ENCODE measurements at places on chromosomes 4 and X. TPM values are rescaled to one million over a fixed set of nuclear protein-coding genes. Genes with fewer than 3 reads are reported as not detected.
A peak's percentile ranks its signal among the peaks of the same experiment; 100 is the strongest.

DNA sequence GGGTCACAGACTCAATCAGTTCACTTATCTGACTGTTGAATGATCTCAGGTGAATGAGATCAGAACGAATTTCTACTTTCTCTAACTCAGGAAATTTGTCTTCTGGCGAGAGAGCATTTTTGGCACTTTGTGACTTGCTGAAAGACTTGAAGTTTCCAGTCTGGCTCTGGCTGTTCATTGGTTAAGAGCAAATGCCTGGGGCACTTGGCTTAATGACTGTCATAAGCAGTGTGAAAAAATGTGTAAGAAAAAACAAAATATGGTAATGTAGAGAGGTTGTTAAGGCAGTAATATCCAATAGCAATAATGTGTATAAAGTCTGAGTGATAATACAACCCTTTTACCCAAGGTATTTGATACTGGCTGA lies 71.3 kb upstream of the PGRMC2 start:
- no peak for DNase-seq

Gene FMR1NB
- not detected for total RNA-seq

GRCh38 chr4:162836773-162837172 lies 329.9 kb downstream of the NAF1 start:
- DNase-seq, result no peak

- DNase-seq, result no peak
Measured at GRCh38 chrX:10990976-10991375, 120.2 kb upstream of the HCCS start.

Gene NPNT
- total RNA-seq, result 30.6 TPM

- peak; percentile 6 for DNase-seq
Measured at GRCh38 chr4:46993075-46994006, at the start of gene GABRA4. TSS of gene GABRA4 (minus strand) at chr4:46993581. CDS start at chr4:46993424, 157 bp downstream.

DNA sequence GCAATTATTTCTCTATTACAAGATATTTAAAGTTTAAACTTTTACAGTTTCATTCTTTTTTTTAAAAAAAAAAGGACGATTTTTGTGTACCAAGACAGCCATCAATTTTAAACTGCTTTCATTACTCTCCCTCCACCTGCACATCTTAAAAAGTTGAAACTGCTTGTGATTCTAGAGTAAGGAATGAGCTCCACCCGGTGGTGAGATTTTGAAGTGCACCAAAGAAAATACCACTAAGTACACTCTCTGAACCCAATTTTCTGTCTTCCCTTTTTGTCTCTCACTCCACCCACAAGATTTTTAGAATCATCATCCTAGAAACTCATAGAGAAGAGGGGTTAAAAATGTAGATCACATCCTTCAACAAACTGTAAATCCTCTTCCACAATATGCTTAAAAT lies 91.3 kb upstream of the WDR44 start:
- DNase-seq, result peak; percentile 56

DNA sequence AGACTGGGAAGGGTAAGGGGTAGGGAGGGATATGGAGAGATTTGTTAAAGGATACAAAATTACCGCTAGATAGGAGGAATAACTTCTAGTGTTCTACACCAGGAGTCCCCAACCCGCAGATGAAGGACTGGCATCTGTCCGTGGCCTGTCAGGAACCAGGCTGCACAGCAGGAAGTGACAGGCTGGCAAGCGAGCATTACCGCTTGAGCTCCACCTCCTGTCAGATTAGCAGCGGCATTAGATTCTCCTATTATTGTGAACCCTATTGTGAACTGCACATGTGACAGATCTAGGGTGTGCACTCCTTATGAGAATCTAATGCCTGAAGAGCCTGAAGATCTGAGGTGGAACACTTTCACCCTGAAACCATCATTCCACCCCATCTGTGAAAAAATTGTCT lies 27.9 kb upstream of the BBS7 start:
- no peak for DNase-seq

Gene TIGD4
- total RNA-seq, result 0.21 TPM

Gene EIF4E
- total RNA-seq, result 92.6 TPM

Gene ZDHHC15
- 0.12 TPM for total RNA-seq

- DNase-seq, result no peak
Measured at GRCh38 chrX:96480081-96480480, 204.6 kb upstream of the DIAPH2 start.

- no peak for DNase-seq
Measured at GRCh38 chrX:129768586-129769466, 10.9 kb upstream of the SASH3 start.

Gene BRCC3
- 42.0 TPM for total RNA-seq

DNA sequence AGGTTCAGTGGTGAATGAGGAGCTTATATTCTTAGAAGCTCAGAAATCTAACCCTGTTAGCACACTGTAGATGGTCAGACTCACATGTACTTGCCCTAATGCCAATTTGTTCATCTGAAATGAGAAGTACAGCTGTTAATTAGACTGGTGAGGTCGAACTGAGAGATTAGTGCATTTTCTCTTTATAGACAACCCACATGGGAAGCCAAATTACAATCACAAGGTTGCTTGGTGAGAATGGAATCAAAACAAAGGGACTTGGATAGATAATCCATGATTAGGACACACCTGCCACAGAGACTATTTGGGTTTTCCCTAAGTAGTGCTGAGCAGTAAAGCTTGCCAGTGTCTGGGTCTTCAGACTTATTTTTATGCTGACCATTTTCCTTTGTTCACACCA lies 88.3 kb downstream of the POLA1 start:
- DNase-seq, result no peak

DNA sequence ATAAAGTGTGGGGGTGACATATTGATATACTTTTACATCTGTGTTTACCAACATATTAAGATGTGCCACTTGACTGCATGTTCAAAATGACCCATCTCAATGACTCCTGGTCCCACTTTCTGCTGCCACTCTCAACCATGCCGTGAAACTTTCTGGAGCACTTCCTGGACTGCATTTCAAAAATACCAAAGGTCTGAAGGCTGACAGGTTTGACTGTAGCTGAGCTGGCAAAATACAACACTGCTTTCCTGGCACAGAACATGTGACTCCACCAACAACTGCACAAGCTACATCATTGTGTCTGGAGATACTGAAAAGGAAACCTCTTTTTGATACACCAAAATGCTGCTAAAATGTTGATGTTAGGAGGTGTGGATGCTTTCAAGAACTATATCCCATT lies 184.8 kb downstream of the UNC5C start:
- DNase-seq, result no peak

- DNase-seq, result no peak
Measured at GRCh38 chrX:118208481-118208880, 91.9 kb upstream of the KLHL13 start.

Gene MAGEA2B
- not detected for total RNA-seq

Gene LONRF3
- 10.8 TPM for total RNA-seq

GRCh38 chr4:5755161-5755560 lies 44.2 kb downstream of the EVC start:
- DNase-seq, result no peak

All from left colon (tissue), 2 donors.